ENCODE measurements at places on chromosomes 16 and 17.

- no peak for DNase-seq
These were observed 6.5 kb downstream of the SLC6A4 start for GRCh38 chr17:30229012-30229411.

GRCh38 chr16:60271025-60271771 is 1537.1 kb upstream of the GOT2 start:
- DNase-seq: no peak

GRCh38 chr17:34755981-34756636 is 176.7 kb downstream of the TMEM132E start:
- no peak for DNase-seq

DNA sequence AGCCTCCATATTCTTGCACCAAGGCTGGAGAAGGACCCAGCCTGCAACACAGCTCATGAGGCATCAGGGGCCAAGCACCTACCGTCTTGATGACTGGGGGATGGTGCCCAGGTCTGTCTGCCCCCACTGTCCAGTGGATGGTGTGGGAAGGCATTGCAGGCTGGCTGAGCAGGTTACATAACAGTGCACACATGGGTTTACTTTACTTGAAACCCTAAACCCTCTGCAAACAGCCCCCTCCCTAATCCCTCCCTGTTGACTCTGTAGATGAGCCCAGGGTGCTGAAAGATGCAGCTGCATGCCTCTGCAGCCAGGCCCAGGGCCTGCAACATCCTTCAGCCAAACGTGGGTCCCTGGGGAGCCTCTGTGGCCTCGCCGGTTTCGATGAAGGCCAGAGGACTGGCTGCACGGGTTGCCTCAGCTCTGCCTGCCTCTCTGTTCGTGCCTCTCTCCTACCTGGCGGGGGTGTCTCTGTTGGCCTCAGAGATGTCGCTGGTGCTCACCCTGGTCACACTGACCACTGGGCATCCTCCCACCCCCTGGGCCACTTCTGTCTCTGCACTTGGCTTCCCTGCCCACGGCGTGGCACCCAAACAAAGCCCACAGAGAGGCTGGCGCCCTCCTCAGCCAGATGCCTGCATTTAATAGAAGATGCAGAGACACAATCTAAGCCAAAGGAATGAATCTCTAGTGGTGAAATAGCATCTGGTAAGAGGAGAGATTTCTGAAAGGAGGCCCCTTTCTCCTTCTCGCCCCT is 95.1 kb downstream of the METRNL start:
- DNase-seq: peak; percentile 95

GRCh38 chr16:27452569-27453493 is 50.9 kb downstream of the IL21R start:
- no peak for DNase-seq

DNA sequence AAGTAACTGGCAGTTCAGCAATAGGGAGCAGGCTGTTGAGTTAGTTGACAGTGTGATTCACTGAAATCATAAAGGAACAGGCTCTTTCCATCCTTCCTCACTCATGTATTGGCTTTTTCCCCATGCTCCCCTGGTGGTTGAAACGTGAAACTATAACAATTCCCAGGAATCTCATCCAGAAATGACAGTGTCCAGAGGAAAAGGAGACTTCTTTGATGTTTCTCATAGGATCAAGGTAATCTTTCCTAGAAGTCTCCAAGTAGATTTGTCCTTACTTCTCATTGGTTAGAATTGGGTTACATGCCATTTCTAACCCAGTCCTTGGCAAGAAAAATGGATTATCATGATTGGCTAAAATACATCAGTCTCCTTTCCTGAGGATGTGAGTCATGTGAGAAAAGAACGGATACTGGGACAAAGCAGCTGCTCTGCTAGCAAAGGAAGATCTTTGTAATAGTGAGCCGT is 14.4 kb downstream of the TTC19 start:
- peak; percentile 38 for DNase-seq
